ENCODE measurements at places on chromosomes 4 and X. TPM values are rescaled to one million over a fixed set of nuclear protein-coding genes. Genes with fewer than 3 reads are reported as not detected.

PHKA2 gene
- 89.9 TPM for total RNA-seq

F8A1 gene
- total RNA-seq, result 6.9 TPM

MEPE gene
- not detected for total RNA-seq

SMIM10L2A gene
- total RNA-seq, result 28.0 TPM

DGKK gene
- 0.43 TPM for total RNA-seq

FRMD7 gene
- not detected for total RNA-seq

TCP11X2 gene
- total RNA-seq, result 3.6 TPM

STATH gene
- total RNA-seq, result not detected

PTTG2 gene
- total RNA-seq, result 0.50 TPM

TAF7L gene
- total RNA-seq, result 86.0 TPM

FAM47E gene
- total RNA-seq, result 11.0 TPM
